Activated T-cell treated with anti-CD3 and anti-CD28 coated beads, Interleukin-2, amount 50 U/mL, for 24 hours (primary cell): ENCODE measurements at places on chromosomes 11 and 22.
A peak's percentile ranks its signal among the peaks of the same experiment; 100 is the strongest.

- H3K4me3 ChIP-seq = no peak overlapping the region
- no peaks in the 10 kb centered on the region for H3K36me3 ChIP-seq
- H3K27me3 ChIP-seq = peaks cover 5% of the 10 kb centered on the region
- no peaks in the 10 kb centered on the region for H3K4me1 ChIP-seq
- no peak overlapping the region for H3K27ac ChIP-seq
These were observed 19.0 kb downstream of the TENM4 start for GRCh38 chr11:79421820-79422219.

DNA sequence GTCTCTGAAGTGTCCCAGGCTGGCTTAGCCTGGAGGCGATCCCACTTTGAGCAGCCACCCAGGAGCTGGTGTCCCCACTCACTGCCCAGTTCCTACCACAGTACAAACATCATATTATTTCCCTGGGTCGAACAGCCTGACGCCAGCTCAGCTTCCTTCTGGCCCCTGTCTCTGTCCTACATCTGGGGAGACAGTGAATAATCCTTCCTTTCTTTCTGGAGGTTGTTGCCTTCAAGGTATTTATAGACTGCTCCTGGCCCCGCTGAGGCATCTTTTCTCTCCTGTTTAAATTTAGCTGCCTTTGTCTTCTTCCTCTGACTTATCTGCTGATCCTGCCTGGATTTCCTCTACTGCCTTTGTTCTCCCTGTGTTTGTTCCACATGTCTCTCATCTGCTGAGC, 56.8 kb upstream of the LRRC55 start:
- no peak for DNase-seq
- no peaks in the 10 kb centered on the region for H3K4me1 ChIP-seq
- peaks cover 26% of the 10 kb centered on the region for H3K27me3 ChIP-seq
- no peak overlapping the region for H3K27ac ChIP-seq
- no peaks in the 10 kb centered on the region for H3K36me3 ChIP-seq

- no peak for DNase-seq
- H3K4me1 ChIP-seq = peaks cover 8% of the 10 kb centered on the region
- no peak overlapping the region for H3K4me3 ChIP-seq
- H3K27me3 ChIP-seq = peaks cover 6% of the 10 kb centered on the region
- H3K36me3 ChIP-seq = no peaks in the 10 kb centered on the region
- no peak overlapping the region for H3K27ac ChIP-seq
These were observed 60.4 kb upstream of the HSPA8 start for GRCh38 chr11:123122341-123122740.

- H3K4me1 ChIP-seq = no peaks in the 10 kb centered on the region
- no peak overlapping the region for H3K27ac ChIP-seq
- H3K4me3 ChIP-seq = no peak overlapping the region
- no peaks in the 10 kb centered on the region for H3K27me3 ChIP-seq
These were observed 209.8 kb upstream of the MTNR1B start for GRCh38 chr11:92759571-92760214.

- no peak overlapping the region for H3K27ac ChIP-seq
- H3K4me3 ChIP-seq = no peak overlapping the region
- peaks cover 43% of the 10 kb centered on the region for H3K4me1 ChIP-seq
These were observed 42.5 kb downstream of the AP2A2 start for GRCh38 chr11:967995-968751.

DNA sequence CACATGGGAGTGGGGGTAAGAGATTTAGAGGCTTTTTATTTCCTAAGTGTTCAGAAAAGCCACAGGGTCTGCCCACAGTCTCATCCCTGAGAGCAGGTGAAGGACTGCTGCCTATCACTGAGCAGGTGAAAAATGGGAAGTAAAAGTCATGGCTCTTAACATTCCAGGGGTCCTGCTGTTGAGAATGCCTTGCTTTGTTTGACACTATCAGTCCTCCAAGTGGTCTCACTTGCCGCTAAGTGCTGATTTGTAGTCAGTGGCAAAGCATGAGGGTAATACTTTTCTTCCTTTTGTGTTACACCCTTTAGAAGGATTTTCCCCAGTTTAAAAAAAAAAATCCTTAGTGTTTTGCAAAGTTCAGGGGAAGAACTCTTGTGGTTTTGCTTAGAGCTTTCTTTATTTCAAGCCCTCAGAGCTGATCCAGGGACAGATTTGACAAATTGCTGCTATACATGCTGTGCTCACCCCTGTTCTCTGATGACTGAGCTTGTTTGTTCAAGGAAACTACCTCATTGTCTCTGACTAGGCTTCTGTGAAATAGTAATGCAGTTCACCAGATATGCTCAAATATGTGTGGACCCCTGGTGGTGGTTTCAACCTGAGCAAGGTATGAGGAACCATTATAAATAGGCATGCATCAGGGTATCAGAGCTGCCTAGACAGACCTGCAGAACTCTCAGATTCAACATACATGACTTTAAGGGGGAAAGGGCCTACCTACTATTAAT, 141.0 kb downstream of the ARHGAP42 start:
- H3K36me3 ChIP-seq = no peaks in the 10 kb centered on the region
- H3K4me1 ChIP-seq = no peaks in the 10 kb centered on the region
- no peak overlapping the region for H3K4me3 ChIP-seq
- H3K27ac ChIP-seq = no peak overlapping the region

DNA sequence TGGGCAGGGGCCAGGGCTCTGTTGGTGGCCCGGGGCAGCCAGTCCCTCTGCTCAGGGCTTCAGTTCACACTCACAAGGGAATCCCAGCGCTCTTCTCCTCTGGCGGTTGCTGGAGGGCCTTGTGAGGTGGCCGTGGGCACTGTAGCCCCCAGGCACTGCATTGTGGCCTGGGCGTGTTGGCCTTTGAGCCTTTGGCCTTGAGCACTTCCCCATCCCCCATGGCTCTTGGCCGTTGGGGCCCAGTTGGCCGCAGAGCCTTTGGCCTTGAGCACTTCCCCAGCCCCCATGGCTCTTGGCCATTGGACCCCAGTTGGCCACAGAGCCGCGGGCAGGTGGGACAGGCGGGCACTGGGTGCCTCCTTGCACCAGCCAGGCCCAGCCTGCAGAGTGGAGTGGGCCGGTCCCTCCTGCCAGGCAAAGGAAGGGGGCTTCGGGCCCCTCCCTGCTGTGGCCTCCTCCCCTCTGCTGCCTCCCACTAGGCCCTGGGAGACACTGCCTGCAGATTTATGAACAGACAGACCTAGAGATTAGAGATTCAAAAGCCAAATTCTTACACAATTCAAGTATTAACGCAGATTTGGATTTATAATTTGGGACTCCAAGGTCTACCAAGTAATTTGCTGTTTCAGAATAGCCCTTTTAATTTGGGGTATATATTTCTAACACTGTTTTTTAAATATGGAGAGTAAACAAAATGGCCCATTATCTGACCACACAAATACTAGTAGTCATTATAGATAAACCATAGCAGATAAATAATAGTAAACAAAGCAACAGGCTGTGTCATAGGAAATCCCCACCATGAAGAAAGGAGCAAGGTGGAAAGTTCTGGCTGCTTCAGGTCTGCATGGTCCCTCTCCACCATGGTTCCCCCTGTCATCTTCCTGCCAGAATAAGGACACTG, 18.2 kb upstream of the TXNRD2 start:
- H3K36me3 ChIP-seq = peaks cover 27% of the 10 kb centered on the region
- H3K4me3 ChIP-seq = no peak overlapping the region
- no peak overlapping the region for H3K27ac ChIP-seq
- no peaks in the 10 kb centered on the region for H3K27me3 ChIP-seq
- DNase-seq = no peak

DNA sequence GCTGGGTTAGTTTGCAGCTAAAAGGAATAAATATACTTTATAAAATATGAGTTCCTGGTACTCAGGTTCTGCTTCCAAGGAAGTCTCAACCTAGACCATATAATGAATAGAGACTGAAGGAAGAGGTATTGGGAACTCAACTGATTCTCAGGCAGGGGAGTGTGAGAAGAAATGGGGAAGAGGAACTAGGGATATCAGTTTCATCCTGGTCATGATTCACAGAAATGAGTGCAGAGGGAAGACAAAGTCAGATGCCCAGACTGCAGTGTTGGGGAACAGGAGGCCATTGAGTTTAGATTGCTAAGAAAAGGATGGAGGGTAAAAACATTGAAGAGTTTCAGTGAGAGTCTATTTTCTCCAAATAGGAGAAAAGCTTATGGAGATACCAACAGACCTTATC, 28.8 kb downstream of the PLAAT5 start:
- H3K4me3 ChIP-seq = no peak overlapping the region
- DNase-seq = no peak
- H3K36me3 ChIP-seq = no peaks in the 10 kb centered on the region
- no peaks in the 10 kb centered on the region for H3K4me1 ChIP-seq
- H3K27me3 ChIP-seq = peaks cover 13% of the 10 kb centered on the region
- no peak overlapping the region for H3K27ac ChIP-seq

- peak overlapping the region; percentile 31 for H3K27ac ChIP-seq
- no peak for DNase-seq
- H3K27me3 ChIP-seq = no peaks in the 10 kb centered on the region
- no peak overlapping the region for H3K4me3 ChIP-seq
- H3K4me1 ChIP-seq = peaks cover 64% of the 10 kb centered on the region
These were observed 25.5 kb upstream of the YPEL1 start for GRCh38 chr22:21761086-21761485.
